Activated T-helper 2 cell treated with anti-CD3 and anti-CD28 coated beads, Interferon-gamma antibody, Interleukin-2, Interleukin-4, amounts not matched to agents 10 μg/mL and 5 μg/mL and 100 μg/mL, durations not matched to agents 14 hours and 24 hours and 36 hours (primary cell): ENCODE measurements at places on chromosomes 5 and 9. TPM values are rescaled to one million over a fixed set of nuclear protein-coding genes. Genes with fewer than 3 reads are reported as not detected.

Gene PTPN3
- 9.2 and 9.4 TPM in 2 replicates for total RNA-seq

Gene HRH2
- 34.3 and 37.1 TPM in 2 replicates for total RNA-seq

Gene TLR4
- not detected in 2 replicates for total RNA-seq

DNA sequence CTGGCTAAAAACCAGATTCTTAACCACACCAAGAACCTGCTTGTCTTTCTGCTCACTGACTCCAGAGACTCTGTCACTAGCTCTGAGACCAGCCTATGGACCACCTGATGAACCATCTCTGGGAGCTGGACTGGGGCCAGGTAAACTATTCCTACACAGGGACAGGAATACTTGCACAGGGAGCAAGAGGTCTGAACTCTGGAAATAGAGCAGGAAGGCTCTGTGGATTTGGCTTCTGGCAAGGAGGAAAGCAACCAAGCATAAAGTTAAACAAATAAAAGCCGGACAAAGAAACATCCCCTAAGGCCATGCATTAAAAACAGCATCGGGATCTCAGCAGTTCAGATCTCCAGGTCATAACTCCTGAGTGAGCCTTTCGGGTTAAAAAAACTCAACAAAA lies 5.6 kb upstream of the SPARC start:
- H3K27ac ChIP-seq, result no peak overlapping the region
- no peak overlapping the region for H3K4me3 ChIP-seq
- peaks cover 16% of the 10 kb centered on the region for H3K27me3 ChIP-seq

Gene CEL
- total RNA-seq, result 2.0 and 2.1 TPM in 2 replicates

GRCh38 chr5:43073597-43074546 lies 33.8 kb upstream of the ANXA2R start:
- DNase-seq, result peak; percentile 36
- H3K4me1 ChIP-seq, result peaks cover 28% of the 10 kb centered on the region
- H3K27me3 ChIP-seq, result no peaks in the 10 kb centered on the region
- no peak overlapping the region for H3K4me3 ChIP-seq

Gene DMGDH
- 0.37 and 0.41 TPM in 2 replicates for total RNA-seq

GRCh38 chr5:96252596-96252995 lies 180.5 kb downstream of the PCSK1 start:
- H3K36me3 ChIP-seq, result no peaks in the 10 kb centered on the region
- peaks cover under 1% of the 10 kb centered on the region for H3K4me1 ChIP-seq
- no peak overlapping the region for H3K27ac ChIP-seq
- no peak overlapping the region for H3K4me3 ChIP-seq
- peaks cover 21% of the 10 kb centered on the region for H3K27me3 ChIP-seq
- DNase-seq, result no peak

DNA sequence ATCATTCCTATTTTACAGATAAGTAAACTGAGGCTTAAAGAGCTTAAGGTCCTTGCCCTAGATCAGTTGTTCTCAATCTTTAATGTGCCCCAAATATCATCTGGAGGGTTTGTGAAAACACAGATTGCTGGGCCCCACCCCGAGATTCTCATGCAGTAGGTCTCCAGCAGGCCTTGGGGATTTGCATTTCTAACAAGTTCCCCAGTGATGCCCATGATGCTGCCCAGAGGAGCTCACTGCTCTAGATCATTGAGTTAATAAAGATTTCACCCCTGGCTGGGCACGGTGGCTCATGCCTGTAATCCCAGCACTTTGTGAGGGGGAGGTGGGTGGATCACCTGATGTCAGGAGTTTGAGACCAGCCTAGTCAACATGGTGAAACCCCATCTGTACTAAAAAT lies 42.8 kb upstream of the RAD23B start:
- no peak overlapping the region for H3K4me3 ChIP-seq
- peaks cover 18% of the 10 kb centered on the region for H3K4me1 ChIP-seq
- H3K27me3 ChIP-seq, result peaks cover 15% of the 10 kb centered on the region

Gene BRINP1
- not detected in 2 replicates for total RNA-seq
